Islet precursor cell (in vitro differentiated cells): ENCODE measurements at places on chromosomes 2 and 18.
A peak's percentile ranks its signal among the peaks of the same experiment; 100 is the strongest.

- peak; percentile 65 for DNase-seq
Measured at GRCh38 chr2:173076581-173077345, 1.1 kb downstream of the MAP3K20 start.

DNA sequence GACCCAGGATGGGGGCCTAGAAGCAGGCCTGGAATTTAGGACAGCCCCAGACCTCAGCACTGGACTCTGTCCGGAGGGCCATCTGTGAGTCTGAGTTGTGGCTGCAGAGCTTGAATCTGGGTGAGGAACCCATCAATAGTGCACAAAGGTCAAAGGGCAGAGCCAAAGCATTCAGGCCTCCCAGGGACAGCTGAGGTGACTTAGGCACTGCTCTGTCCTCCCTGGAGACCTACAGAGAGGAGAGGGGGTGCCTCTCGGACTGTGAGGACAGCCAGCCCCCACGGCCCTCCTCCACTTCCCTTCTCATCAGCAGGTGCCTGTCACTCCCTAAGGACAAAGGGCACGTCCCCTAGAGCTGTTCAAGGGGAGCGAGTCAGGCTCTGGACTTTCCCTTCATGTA is 25.1 kb upstream of the PRLH start:
- DNase-seq = no peak

- no peak for DNase-seq
Measured at GRCh38 chr2:52658598-52658997, 1109.0 kb upstream of the CHAC2 start.

GRCh38 chr18:32126538-32126937 is 34.9 kb downstream of the RNF138 start:
- DNase-seq = no peak

GRCh38 chr2:229748950-229749349 is 34.6 kb upstream of the DNER start:
- DNase-seq = no peak

GRCh38 chr2:102317715-102318114 is 6.4 kb downstream of the IL1RL1 start:
- DNase-seq = no peak

DNA sequence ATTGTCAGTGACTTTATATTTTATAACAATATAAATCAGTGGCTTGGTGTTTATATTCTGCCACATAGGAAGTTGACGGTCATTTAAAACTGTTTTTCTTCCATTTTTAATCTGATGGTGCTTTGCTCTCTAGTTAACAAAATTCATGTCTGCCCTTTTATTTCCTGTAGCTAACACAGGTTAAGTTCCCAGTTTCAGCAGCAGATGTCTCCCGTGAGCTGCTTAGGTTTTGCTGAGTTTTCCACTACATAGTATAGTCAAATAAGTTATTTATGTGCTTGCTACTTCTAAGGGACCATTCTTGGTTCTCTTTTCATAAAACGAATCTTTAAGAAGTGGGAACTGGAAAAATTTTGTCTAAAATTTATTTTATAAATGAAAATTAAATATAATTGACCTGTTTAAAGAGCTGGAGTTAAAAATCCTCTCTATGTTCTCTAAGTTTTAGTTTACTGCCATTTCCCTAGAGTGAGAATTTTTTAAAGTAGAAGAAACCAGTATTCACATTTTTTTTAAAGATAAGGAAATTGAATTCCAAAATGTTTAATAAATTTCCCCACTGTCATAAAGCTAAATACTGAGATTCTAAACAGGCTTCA is 20.6 kb downstream of the HTR2B start:
- DNase-seq = peak; percentile 63

- no peak for DNase-seq
Measured at GRCh38 chr18:5452943-5453443, 90.8 kb downstream of the EPB41L3 start.
